ENCODE measurements at places on chromosomes 16 and 17.

DNA sequence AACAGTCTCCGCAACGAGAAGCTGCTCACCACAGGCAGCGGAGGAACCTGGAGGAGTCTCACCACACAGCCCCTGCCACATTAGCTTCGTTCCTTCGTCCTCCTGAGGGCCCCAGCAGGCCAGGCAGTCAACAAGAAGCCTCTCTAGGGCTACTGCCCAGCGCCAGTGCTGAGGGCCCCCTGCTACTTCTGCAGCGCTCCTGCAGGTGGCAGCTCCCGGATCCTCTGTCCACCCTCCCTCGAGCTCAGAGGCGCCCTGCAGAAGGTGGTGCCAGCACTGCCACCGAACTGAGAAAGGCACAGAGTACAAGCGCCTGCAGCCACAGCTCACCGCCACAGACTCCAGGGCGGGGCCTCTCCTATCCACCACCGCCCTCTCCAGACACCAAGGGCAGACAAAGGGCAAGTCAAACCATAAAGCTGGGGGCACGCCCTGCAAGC, 27.3 kb downstream of the KDM8 start:
- DNase-seq, result no peak

DNA sequence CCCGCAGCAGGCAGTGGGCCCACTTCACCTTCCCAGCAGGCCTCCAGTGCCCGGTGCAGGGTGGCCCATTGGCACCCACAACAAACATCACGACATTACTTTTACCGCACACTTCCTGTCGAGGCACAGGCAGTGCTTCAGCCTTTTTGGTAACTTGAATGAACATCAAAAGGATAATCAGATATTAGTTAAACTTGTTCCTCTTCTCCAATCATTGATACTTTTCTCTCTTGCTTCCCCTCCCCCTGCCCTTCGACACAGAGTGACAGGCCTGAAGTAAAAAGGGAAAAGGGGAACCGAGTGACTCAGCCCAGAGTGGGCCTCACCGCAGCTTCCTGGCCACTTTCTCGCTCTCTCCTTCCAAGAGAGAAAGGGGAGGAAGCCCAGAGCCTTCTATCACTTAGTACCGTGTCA, 507.0 kb downstream of the MAF start:
- DNase-seq, result no peak

DNA sequence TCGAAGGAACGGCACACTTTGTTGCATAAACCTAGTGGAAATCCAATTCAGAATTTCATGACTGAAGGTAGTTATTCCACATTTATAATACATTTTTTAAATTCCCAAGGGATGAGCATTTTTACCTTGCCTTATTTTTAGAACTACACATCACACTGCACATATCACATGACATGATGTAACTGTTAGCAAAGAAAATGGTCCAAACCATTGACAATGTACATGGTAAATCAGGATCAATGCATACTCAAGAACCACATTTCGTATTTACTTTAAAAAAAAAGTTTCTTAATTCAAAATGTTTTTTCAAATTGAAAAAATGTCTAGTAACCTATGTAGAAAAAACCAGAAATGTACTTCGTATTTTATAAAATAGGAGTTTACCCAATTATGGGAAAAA, 2.5 kb downstream of the KANSL1 start:
- DNase-seq, result no peak

- DNase-seq, result no peak
These were observed 454.3 kb downstream of the HAPSTR1 start for GRCh38 chr16:9545522-9546437.

GRCh38 chr17:7237761-7238419, 1.4 kb downstream of the PHF23 start:
- DNase-seq, result peak; percentile 77

DNA sequence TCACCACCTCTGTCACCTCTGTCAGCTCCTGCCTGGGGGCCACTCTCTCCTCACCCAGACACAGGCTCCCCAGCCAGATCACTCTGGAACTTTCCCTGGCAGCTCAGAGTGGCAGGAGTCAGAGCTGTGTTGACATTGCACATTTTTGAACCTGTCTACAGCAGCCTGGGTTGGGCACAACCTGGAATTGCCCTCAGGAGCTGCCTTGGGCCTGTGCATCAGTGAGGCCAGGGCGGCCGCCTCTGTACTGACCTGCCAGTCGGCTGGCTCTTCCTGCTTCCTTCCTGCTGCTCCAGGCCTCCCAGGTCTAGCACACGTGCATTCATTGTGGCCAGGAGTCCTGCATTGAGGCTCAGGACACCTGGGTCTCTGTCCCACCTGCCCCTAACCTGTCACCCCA, 14.2 kb upstream of the TMEM11 start:
- DNase-seq, result no peak

DNA sequence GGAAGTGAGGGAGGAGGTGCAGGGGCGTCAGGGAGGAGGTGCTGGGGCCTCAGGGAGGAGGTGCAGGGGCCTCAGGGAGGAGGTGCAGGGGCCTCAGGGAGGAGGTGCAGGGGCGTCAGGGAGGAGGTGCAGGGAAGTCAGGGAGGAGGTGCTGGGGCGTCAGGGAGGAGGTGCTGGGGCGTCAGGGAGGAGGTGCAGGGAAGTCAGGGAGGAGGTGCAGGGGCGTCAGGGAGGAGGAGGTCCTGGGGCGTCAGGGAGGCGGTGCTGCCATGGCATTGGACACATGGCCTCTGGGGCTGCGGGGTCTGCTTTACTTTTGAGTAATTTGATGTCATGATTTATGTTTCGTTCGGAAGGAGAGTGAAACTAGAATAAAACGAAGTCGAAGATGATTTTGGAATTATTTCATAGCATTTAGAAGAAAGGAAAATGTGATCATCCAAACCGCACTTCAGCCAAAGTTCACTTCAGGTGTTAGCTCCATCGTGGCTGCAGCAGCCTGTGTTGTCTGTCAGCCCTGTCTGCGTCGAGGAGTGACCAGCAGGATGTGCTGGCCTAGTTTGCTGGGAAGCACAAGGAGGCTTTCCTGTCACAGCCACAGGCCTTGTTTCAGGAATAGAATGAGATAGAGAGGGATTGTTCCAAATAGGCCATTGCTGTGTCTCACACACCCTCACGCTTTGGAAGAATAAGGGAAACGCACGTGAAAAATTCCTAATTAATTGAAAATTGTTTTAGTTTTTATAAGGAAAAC, 42.8 kb downstream of the RAB11FIP3 start:
- no peak for DNase-seq

GRCh38 chr16:65779201-65779600, 587.3 kb upstream of the CDH5 start:
- DNase-seq, result no peak

DNA sequence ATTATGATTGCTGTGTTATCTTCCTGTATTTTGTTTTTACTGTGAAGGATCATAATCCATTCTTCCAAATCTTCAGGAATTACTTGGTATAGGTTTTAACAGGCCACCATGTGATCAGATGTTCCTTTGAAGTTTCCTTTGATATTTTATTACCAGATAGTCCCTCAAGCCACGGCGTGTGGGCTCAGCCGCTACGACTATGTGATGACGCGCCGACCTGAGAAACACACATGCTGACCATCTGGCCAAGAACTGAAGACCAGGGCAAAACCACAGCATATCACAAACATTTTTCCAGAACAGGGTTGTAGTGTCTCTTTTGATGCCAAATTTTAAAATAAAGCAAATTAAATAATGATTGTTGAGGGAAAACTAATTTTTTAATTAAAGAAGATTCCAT, 47.3 kb downstream of the ZCCHC14 start:
- DNase-seq, result peak; percentile 72

GRCh38 chr17:42345396-42346073, 42.7 kb downstream of the STAT3 start:
- DNase-seq, result no peak

GRCh38 chr17:32111141-32111771, 31.0 kb upstream of the RHOT1 start:
- DNase-seq, result no peak

DNA sequence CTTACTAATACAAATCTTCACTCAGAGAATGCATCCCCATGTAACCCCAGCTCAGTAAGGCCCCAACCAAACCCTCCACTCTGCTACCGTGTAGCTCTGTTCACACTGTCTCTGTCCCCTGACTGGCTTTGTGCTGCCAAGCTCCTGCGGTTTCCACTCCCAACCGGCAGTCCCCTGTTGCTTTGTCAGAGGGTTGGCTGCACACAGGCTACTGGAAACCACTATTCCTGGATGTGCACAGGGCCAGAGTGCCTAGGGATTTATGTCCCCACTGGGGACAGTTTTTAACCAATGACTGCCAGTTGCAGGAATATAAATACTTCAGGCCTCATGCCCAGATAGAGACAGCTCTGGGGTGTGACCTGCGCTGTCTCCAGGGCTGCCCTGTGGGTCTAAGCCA, 157.1 kb upstream of the C16orf82 start:
- DNase-seq, result no peak

DNA sequence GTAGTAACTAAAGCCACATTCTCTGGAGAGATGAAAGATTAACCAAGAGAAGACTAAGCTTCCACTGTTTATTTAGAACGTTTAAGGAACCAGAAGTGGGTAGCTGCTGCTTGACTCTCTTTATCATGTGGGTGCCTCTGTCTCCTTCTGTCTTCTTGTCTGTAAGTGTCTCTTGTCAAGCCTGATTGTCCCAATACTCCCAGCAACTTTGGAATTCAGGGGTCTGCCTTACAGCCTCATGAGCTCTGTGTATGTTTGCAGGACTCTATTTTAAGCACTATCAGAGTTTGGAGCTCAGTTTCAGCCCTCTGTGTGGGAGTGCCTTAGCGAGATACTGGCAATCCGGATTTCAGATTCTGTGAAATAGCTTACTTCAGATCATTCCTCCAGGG, 29.3 kb upstream of the SPACA3 start:
- DNase-seq, result no peak
